ENCODE measurements at places on chromosomes 1 and 21.

DNA sequence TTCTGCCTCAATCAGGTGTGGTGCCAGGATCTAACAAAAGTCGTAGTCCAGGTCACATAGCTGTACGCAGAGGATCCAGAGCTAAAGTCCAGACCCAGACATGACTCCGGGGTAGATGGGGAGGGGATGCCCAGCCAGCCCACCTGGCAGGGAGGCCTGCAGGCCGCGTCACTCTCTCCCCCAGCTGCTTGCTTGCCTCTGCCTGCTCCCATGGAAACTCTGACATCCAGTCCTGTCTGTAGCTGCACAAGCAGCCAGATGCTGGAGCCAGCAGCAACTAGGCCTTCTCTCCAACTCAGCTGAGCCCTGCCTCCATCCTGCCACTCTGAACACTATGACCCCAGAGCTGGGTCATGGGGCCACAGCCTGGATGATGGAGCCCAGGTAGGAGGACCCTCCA is 8.1 kb downstream of the COL8A2 start:
- no peak for DNase-seq

DNA sequence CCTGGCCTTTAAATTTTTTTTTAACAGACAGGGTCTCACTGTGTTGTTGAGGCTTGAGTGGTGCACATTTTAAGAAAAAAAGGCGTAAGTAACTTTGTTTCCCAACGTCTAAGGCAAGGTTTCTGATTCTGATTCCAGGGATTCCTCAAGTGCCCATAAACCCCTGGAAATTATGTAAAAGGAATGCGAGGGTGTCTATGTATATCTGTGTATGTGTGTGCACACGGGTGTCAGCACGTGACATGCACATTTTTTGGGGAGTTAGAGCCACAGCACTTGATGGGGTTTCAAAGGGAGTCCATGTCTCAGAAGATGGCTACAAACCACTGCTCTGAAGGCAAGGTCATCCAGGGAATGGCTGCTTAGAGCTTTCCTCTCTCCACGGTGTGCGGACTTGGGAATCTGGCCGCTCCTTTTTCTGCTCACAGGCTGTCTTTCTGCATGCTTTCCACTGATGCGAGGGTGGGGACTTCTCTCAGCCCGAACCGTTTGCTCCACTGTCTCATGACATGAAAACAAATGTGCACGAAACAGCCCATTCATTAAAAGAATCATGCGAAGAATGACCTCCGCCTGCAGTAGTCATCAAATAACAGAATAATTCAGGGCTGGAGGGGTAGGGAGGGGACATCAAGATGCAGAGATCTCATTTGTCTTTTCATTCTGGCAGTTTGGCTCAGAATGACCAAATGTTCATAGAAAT is 18.7 kb upstream of the RERE start:
- no peak for DNase-seq

DNA sequence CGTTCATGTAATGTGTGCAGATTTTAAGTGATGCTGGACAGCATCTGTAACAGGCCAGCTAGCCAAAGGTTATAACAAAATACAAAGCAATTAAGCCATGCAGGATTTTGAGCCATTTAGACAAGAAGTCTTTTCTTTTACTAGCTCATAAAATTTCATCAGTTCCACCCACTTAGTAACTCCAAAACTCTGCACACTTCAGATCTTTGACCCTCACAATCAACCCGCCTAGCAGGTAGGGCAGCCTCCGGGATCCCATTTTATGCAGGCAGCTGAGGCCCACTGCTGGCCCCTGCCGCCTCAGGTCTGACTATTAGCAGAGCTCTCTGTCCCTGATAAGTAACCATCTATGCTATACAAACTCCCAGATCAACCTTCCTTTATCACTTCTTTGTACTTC is 9.2 kb downstream of the LBR start:
- DNase-seq: no peak

DNA sequence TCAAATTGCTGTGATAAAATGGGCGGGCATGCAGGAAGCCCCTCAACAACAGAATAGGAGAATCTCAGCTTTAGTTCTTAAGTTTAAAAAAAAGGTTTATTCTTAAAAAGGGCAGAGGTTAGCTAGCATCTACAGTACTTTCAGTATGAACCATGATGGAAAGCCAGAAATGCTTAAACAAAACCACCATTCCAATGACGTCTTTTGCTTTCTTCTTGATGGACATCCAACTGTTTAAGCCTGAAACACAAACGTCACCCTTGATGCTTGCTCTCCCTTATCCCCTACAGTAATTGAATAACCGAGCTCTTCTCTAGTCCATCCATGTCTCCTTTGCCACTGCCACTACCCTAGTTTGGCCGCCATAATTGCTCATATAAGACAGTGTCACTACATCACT is 25.7 kb downstream of the TAF5L start:
- DNase-seq: no peak

DNA sequence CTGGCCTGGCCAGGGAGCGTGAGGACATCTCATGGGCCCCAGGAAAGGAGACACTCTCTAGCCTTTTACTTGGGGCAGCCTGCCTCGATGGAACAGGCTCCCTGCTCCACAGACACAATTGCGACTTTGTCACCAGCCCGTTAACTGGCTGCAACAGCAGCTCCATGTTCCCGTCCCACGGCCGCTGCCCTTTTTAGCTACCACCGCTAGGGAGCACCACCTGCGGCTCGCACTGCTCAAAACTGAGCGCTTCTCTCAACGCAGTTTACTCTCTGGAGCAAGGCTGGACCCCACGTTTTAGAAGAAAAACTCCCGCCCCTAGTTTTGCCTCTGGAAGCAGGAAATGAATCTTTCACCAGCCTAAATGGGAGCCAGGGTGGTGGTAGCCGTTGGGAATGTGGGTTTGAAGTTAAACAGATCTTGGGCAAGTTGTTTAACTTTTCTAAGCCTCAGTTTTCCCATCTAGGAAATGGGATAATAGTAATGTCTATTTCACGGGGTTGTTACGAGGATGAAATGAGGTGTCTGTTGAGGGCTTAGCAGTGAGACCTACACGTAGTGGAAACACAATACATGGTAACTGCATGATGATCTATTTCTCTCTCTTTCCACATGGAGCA is 3.5 kb upstream of the LRRC38 start:
- no peak for DNase-seq

DNA sequence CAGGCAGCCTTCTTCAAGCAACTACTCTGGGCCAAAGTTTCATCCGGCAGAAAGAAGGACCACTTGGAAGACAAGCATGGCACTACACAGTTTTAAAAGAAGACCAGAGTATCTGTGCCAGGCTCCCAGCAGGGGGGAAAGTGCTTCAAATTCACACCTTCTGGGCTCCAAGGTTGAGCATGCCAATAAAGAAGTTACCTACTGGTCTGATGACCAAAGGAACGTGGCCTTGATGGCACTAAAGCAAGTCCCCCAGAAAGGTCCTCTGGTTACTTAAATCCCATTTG is 73.5 kb downstream of the CD46 start:
- no peak for DNase-seq

DNA sequence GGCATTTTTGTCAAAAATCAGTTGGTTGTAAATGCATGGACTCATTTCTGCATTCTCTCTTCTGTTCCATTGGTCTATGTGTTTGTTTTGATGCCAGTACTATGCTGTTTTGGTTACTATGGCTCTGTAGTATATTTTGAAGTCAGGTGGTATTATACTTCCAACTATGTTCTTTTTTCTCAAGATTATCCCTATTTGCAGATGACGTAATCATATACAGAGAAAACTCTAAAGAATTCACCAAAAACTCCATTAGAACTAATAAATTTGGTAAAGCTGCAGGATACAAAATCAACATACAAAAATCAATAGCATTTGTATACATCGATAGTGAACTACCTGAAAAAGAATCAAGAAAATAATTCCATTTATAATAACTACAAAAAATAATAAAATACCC is 253.1 kb upstream of the NEGR1 start:
- no peak for DNase-seq

GRCh38 chr1:96722958-96723357 is 1.4 kb downstream of the PTBP2 start:
- no peak for DNase-seq

DNA sequence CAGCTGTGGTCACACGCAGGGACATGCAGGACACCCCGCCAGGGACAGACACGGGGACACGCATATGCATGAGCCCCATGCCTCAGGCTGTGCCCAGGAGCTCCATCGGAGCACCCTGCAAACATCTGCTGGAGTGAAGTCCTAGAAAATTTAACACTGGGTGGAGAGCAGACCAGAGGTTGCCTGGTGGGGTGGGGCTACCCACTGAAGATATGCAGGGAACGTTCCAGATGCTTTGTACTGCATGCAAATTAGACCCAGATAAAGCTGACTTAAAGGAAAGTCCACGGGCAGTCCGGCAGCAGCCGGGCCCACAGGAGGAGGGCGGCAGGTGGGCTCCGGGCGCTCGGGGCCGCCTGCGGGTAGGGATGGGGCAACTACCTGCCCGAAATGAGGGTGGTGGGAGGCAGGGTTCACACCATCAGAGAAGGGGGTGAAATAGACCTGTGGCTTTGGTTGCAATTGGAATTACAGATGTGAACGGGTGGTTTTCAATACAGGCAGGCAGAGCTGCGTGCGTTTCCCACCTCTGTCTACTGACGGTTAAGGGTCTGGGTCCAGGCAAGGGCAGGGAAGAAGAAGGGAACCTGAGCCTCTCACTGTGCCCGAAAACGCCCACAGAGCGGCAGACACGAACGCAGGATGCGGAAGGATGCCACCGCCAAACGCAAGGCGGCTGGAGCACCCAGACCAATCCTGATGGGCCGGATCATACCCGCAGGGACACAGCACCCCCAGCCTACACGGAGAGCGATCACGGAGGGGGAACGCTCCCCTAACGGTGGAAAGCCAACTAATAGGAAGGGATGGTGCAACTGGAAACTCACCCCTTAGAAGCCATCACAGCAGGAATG is 21.0 kb downstream of the CFAP74 start:
- no peak for DNase-seq

DNA sequence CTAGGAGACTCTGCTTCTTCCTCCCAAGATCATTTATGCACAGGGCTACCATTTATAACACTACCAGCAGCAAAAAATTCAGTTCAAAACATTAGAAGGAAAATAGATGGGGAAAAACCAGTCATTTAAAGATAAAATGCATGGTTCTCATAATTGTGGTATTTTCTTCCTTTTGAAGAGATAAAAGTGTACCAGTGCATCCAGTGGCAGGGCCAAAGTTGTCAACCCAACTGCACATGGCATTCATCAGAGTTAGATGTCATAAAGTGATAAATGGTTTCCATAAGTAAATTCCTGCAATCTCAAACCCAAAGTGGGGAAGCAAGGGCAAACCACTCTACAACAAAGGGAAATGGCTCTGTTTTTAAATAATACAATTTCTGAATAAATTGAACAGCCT is 119.1 kb upstream of the DMRTA2 start:
- no peak for DNase-seq

DNA sequence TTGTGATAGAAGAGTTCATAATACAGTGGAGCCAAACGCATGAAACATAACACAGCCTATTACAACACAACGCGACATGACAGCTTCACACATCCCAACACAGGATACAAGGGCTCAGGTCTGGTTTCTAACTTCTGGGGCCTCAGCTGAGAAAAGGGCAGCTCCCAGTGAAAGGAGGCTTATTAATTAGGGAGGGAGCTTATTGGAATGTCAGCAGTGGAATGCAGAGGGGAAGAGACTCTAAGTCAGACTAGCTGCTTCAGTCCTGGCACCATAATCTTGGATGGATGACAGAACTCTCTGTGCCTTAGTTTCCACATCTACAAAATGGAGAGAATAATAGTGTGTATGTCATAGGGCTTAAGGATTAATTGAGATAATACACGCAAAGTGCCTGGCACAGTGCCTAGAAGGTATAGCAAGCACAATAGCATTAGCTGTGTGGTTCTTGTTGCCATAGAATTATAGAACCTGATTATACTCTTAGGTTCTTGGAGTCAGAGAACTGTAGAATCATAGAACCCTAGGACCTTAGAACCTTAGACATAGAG is 22.7 kb upstream of the SLC2A1 start:
- no peak for DNase-seq

DNA sequence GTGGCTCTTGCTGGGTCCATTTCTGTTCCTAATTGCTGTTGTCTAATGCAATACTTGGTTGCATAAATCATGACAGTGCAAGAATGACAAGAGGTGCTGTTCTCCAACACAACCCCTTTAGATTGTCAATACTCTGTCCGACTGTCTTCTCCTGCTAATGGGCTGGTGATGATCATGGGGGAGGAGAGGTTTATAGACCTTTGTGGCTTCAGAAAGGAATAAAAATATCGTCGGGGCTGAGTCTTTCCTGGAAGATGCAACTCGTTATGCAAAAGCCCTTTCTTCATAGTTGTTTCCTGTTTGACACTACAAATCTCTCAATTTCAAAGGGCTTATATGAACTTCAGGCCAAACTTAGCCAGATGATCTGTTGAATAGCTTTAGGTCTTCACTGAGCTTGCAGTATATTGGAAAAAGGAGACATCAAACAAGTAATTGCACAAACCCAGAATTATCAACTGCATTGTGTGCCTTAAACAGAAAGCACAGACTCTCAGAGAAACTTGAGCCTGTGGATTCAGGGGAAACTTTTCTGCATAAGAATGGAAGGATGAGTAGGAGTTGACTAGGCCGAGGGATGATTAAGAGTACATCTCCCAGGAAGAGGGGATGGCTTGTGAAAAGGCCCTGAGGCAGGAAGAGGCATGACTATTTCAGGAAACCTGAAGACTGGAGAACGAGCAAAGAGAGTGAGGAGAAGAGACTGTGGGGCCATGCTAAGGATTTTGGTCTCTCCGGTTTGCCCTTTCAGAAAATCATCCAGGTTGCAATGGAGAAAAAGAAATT is 107.6 kb downstream of the TSEN15 start:
- DNase-seq: no peak

GRCh38 chr21:26941421-26941820 is 25.5 kb downstream of the ADAMTS5 start:
- no peak for DNase-seq

- no peak for DNase-seq
Measured at GRCh38 chr1:168673974-168674683, 54.9 kb downstream of the DPT start.

DNA sequence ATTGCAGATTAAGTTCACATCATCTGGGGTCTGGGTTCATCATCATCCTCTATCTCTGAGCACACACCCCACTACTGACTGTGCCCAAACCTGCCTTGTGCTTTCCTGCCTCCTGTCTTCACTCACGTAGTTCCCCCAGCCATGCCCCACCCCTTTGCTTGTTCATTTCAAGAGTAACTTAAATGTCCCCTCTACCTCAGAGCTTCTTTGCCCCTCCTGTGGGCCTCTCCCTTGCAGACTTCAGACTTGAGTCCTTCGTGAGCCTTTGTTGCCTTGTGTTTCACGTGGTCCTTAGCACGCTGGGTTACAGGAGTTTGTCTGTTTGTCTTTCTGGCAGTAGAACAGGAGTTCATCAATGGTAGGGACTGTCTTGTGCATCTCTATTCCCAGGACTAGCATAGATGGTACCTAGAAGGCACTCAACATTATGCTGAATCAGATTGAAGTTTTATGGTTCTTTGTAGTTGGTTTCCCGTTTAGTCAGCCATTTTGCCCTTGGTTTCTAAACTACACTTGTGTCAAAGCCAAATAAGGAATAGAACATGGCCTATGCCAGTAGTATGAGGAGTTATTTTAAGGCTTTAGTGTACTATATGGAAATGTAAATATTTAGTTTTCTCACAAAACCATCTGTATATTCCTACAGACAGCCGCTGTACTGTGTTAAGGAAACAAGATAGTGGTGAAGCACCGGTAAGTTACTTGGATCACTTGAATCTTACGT is 86.2 kb downstream of the TTC3 start:
- no peak for DNase-seq

Measured in NCI-H1436 treated with DMSO at 0.1 percent for 48 hours (cell line).